ENCODE measurements at places on chromosomes 13 and 19. TPM values are rescaled to one million over a fixed set of nuclear protein-coding genes. Genes with fewer than 3 reads are reported as not detected.

The HPN gene
- total RNA-seq: not detected

The YJEFN3 gene
- total RNA-seq: 11.9 TPM

The ZNF439 gene
- total RNA-seq: not detected

The CGB3 gene
- total RNA-seq: not detected

The MYH14 gene
- not detected for total RNA-seq

The TMEM190 gene
- 0.58 TPM for total RNA-seq

The IGSF23 gene
- not detected for total RNA-seq

The CILP2 gene
- 0.12 TPM for total RNA-seq

The ZNF136 gene
- total RNA-seq: 4.3 TPM

The CBARP gene
- total RNA-seq: 7.0 TPM

DNA sequence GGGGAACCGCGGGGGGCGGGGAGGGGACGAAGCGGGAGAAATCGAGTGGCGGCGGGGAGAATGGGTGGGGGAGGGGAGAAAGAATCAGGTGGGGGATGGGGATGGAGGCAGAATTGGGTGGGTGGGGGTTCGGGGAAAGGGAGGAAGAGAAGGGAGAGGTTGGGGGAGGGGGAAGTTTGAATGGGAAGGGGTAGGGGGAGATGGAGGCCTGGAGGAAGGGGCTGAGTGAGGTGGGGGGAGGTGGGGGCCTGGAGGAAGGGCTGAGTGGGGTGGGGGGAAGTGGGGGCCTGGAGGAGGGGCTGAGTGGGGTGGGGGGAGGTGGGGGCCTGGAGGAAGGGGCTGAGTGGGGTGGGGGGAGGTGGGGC is 403 bp upstream of the ADAMTS10 start:
- H3K4me3 ChIP-seq: no peak overlapping the region
- H3K36me3 ChIP-seq: peaks cover 7% of the 10 kb centered on the region
- DNase-seq: no peak
- H3K4me1 ChIP-seq: peaks cover 26% of the 10 kb centered on the region

DNA sequence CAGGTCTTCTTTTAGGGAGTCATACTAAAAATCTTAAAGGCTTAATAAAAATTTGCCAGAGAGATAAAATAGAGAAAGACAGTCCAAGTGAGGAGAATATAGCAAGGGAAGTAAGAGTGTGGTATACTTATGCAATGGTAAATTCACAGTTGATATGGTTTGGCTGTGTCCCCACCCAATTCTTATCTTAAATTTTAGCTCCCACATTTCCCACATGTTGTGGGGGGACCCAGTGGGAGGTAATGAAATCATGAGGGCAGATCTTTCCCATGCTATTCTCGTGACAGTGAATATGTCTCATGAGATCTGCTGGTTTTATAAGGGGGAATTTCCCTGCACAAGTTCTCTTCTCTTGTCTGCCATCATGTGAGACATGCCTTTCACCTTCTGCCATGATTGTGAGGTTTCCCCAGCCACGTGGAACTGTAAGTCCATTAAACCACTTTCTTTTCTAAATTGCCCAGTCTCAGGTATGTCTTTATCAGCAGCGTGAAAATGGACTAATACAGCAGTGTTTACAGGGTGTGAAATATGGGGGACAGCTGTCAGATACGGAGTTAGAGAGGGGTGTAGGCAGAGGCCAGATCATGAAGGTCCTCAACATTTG is 115.4 kb downstream of the UGGT2 start:
- H3K4me3 ChIP-seq: no peak overlapping the region
- H3K27me3 ChIP-seq: no peaks in the 10 kb centered on the region
- peaks cover 84% of the 10 kb centered on the region for H3K36me3 ChIP-seq
- H3K27ac ChIP-seq: no peak overlapping the region
- no peak for DNase-seq

GRCh38 chr19:46209051-46209450 is 20.5 kb upstream of the IGFL1 start:
- H3K36me3 ChIP-seq: no peaks in the 10 kb centered on the region
- no peak overlapping the region for H3K4me3 ChIP-seq
- no peak overlapping the region for H3K27ac ChIP-seq
- DNase-seq: no peak
- peaks cover 48% of the 10 kb centered on the region for H3K4me1 ChIP-seq

GRCh38 chr13:108987944-108988343 is 358.5 kb downstream of the MYO16 start:
- H3K27me3 ChIP-seq: no peaks in the 10 kb centered on the region
- H3K36me3 ChIP-seq: no peaks in the 10 kb centered on the region
- no peak for DNase-seq
- H3K4me1 ChIP-seq: peaks cover 1% of the 10 kb centered on the region
- no peak overlapping the region for H3K4me3 ChIP-seq

DNA sequence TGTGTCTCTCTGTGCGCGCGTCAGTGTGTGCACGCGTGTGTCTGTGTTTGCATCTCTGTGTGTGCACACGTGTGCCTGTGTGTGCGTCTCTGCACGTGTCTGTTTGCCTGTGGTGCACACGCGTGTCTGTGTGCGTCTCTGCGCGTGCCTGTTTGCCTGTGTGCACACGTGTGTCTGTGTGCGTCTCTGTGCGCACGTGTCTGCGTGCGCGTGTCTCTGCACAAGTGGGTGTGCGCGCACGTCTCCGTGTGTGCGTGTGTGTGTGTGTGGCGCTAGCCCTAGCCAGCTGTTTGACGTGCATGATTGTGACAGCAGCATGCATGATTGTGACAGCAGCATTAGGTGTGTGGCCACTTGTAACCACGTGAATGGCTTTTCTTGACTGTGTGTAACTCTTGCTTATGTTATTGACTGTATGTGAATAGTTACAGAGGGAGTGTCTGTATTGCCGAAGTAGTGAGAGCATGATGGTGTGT is 31.1 kb downstream of the ZNF146 start:
- H3K4me3 ChIP-seq: no peak overlapping the region
- no peak for DNase-seq
- H3K27me3 ChIP-seq: no peaks in the 10 kb centered on the region
- H3K4me1 ChIP-seq: no peaks in the 10 kb centered on the region

- H3K27me3 ChIP-seq: no peaks in the 10 kb centered on the region
- H3K27ac ChIP-seq: peak overlapping the region; percentile 94
- peaks cover 69% of the 10 kb centered on the region for H3K36me3 ChIP-seq
Measured at GRCh38 chr19:46784262-46785053, 3.9 kb downstream of the SLC1A5 start.

- peaks cover under 1% of the 10 kb centered on the region for H3K36me3 ChIP-seq
- no peak overlapping the region for H3K4me3 ChIP-seq
- DNase-seq: no peak
- H3K27ac ChIP-seq: no peak overlapping the region
- peaks cover 3% of the 10 kb centered on the region for H3K27me3 ChIP-seq
Measured at GRCh38 chr13:109010912-109011311, 381.5 kb downstream of the MYO16 start.

DNA sequence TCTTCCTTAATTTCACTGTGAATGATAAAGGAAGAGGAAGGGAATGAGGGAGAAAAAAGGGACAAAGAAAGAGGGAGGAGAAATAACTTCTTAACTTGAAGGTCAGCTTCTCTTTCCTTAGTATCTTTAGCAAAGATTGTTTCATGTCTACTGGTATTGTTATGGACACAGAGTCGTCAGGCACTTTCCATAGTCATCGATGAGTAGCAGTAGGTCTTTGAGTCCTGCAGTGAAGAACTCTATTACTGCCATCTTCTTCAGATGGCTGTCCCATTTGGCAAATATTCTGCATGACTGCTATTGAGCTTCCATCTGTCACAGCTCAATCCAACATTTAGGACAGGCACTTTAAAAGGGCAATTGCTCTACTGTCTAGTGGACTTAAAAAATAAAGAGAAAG is 2463.1 kb downstream of the PCDH9 start:
- no peaks in the 10 kb centered on the region for H3K27me3 ChIP-seq
- no peak overlapping the region for H3K4me3 ChIP-seq
- no peaks in the 10 kb centered on the region for H3K36me3 ChIP-seq

- no peak overlapping the region for H3K4me3 ChIP-seq
- no peaks in the 10 kb centered on the region for H3K36me3 ChIP-seq
- H3K27me3 ChIP-seq: no peaks in the 10 kb centered on the region
- no peak for DNase-seq
- H3K4me1 ChIP-seq: no peaks in the 10 kb centered on the region
- no peak overlapping the region for H3K27ac ChIP-seq
Measured at GRCh38 chr13:54599413-54599812, 1570.8 kb downstream of the OLFM4 start.

DNA sequence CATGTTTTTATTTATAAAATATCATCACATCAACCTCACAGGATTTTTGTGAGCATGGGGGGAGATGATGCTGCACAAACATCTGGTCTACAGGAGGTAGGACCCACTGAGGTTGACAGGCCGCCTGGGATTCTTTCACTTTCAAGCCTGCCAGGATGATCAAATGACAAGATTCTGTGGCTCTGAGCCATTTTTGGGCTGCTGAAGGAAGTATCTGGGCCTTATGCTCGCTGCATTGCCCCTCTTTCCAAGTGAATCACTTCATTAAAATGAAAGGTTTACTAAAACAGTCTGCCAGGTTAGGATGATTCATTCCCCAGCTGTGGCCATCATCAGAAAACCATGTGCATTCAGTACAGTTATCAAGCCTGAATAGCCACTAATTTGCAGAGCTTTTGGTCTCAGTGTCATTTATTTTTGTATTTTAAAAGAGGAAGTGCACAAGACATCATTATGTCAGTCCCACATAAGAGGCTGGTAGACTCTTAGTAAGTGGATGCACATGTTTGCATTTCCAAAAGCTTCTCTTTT is 34.4 kb downstream of the STARD13 start:
- DNase-seq: peak; percentile 88
- peak overlapping the region; percentile 76 for H3K27ac ChIP-seq
- peaks cover 43% of the 10 kb centered on the region for H3K4me1 ChIP-seq
- no peaks in the 10 kb centered on the region for H3K27me3 ChIP-seq

GRCh38 chr13:23723471-23723870 is 153.3 kb downstream of the TNFRSF19 start:
- H3K4me3 ChIP-seq: no peak overlapping the region
- peaks cover 7% of the 10 kb centered on the region for H3K36me3 ChIP-seq
- H3K27ac ChIP-seq: no peak overlapping the region
- no peaks in the 10 kb centered on the region for H3K4me1 ChIP-seq
- DNase-seq: no peak

GRCh38 chr13:98672947-98673613 is 79.4 kb downstream of the SLC15A1 start:
- H3K36me3 ChIP-seq: peaks cover 4% of the 10 kb centered on the region
- H3K27ac ChIP-seq: no peak overlapping the region
- H3K4me3 ChIP-seq: no peak overlapping the region

DNA sequence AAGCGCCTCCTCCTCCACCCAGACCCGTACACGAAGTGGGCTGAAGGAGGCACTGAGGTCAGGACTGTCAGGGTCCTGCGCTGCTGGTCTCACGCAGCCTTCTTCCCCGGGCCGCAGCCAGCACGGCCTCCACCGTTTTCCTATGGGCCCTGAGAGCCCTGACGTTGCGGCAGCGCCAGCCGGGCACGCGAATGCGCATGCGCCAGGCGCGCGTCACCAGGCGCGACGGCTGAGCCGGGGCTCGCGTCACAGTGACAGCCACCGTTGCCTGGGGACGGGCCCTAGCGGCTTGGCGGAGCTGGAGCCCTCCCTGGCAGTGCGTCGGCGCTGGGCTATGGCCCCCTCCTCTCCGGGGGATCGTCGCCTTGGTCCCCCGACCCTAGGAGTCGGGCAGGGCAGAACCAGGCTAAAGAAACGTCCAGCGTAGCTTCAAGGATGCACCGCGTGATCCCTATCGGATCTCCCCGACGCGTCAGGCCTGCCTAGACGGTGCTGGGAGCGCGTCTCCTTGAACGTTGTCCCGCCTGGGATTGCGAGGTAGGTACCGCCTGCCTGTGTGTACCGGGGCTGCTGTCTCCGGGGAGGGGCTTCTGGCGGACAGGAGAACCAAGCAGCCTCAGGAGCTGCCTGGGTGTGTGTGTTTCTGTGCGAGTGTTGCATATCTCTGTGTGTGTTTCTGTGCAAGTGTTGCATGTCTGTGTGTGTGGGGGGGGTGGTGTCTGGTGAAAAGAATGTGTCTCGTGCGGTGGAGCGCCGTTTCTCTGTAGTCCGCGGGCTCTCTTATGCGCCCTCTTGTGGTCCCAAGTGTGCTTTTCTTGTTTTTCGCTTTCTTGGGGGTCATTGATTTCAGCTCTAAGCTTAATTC is 43.2 kb downstream of the ZNF571 start:
- no peaks in the 10 kb centered on the region for H3K27me3 ChIP-seq
- H3K27ac ChIP-seq: no peak overlapping the region
- DNase-seq: no peak
- no peak overlapping the region for H3K4me3 ChIP-seq
- H3K36me3 ChIP-seq: no peaks in the 10 kb centered on the region

DNA sequence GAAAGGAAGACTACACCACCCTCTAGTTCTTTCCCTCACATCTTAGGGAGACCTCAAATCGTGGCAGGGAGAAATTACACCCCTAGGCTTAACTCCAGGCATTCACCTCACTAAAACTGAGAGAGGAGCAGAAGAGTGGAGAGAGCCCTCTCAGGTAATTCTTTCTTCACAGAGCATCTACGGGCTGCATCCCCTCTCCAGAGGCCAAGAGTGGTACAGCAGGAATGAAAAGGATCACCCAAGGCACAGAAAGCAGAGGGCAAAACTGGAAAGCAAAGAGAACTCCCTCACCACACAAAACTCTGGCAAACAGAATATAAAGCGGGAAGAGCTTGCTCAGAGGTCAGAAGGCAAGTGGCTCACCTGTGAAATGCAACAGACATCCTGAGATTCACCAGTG is 661.2 kb downstream of the TBC1D4 start:
- no peak overlapping the region for H3K4me3 ChIP-seq
- no peaks in the 10 kb centered on the region for H3K27me3 ChIP-seq
- no peaks in the 10 kb centered on the region for H3K36me3 ChIP-seq
- H3K27ac ChIP-seq: no peak overlapping the region
- peaks cover 18% of the 10 kb centered on the region for H3K4me1 ChIP-seq
- no peak for DNase-seq

DNA sequence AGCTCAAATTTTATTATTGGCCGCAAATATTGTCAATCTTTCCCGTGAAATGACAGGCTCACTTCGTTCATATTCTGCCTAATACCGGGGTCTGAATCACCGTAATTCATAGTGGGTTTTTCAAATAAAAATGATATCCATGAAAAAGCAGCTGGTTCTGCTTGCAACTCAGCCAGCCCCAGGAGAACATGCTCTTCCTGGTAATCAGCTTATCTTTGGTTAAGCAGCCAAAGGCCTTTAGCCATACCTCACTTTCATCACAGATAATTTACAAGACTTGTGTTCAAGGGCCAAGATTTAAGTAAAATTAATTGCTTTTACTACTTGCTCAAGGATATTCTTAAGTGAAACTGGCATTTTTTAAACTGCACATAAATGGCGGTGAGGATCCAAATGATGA is 22.5 kb downstream of the RNASEH2B start:
- no peak overlapping the region for H3K4me3 ChIP-seq
- peaks cover 18% of the 10 kb centered on the region for H3K36me3 ChIP-seq
- no peaks in the 10 kb centered on the region for H3K27me3 ChIP-seq
- H3K4me1 ChIP-seq: peaks cover 4% of the 10 kb centered on the region

GRCh38 chr19:11423791-11424181 is 4.7 kb upstream of the RGL3 start:
- no peaks in the 10 kb centered on the region for H3K4me1 ChIP-seq
- no peak for DNase-seq
- H3K27ac ChIP-seq: no peak overlapping the region
- no peaks in the 10 kb centered on the region for H3K36me3 ChIP-seq

GRCh38 chr13:21567714-21568113 is 36.3 kb downstream of the MICU2 start:
- peaks cover 5% of the 10 kb centered on the region for H3K4me1 ChIP-seq
- H3K4me3 ChIP-seq: no peak overlapping the region
- peaks cover 20% of the 10 kb centered on the region for H3K36me3 ChIP-seq
- no peak overlapping the region for H3K27ac ChIP-seq
